ENCODE measurements at places on chromosomes 6 and 20.

DNA sequence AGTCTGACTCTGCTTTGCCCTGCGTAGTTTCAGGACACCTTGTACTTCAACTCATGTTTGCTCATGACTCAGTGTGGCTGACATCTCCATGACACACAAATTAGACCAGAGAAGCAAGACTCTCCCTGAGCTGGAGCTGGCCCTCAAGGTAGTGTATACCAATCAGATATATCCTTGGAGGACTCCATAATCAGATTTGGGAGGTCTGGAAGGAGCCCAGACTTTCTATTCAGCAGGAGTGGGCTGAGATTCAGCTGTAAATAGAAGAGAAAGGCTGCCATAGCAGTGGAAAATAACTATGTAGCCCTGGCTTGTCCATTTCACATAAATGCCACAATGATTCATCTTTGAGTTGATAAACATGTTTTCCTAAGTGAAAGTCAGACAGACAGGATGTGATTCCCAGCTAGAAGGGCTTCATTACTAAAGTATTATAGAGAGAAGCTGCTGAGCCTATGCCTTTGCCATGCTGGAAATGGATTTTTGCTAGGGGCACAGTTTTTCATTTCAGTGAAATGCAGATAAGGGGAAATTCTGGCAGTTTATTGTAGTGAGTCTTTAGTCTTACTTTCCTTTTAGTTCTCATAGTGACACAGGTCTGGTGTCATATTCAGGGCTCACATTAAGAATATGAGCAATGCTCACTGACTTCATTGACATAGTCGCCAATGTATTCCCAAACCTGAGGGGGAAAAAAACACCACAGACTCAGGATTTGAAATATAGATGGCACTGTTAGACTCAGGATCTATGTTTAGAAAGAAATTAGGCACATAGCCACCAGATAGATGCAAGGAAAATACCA is 95.3 kb downstream of the CLVS2 start:
- no peak for DNase-seq

GRCh38 chr6:149317644-149318571 is at the start of gene TAB2:
Gene TAB2 (plus strand): TSS chr6:149317712. CDS start chr6:149369998, 52,286 bp downstream.
- no peak for DNase-seq

DNA sequence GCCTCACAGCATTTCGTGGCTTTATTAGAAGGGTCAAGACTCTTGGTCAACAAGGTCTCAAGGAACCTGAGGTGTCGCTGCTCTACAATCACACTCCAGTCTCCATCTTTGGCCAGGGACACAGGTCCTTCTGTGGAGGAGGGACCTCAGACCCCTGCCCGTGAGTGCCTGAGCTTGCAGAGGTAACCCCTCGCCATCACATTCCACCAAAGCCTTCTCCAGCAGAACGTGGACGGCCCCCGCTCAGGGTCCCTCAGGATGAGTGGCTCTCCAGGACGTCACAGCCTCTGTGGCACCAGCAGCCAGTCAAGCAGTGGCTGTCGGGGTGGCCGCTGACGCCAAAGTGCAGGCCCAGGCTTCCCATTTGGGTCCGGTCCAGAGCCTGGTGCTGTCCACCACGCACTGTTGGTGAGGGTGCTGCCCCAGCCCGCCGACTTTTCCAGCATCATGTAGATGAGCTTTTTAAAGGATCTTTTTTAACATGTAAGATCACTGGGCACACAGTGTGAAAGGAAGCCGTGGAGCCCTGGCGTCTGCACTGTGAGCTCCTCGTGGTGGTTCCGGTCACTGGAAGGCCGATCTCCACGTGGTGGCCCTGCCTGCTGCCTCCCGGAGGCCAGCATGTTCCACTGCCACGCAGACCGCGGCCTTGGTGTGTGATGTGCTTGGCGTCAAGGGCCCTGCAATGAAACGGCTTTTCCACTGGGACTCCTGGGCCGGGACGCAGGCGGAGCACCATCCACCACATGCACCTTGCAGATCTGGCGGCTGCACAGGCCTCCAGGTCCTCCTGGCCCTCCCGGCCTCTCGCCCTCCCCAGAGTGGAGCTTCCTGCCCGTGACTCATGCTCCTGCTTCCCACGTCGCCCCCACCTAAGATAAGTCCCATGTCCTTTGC is 8.3 kb upstream of the KIF25 start:
- no peak for DNase-seq

- DNase-seq, result no peak
Observed at GRCh38 chr6:11865680-11866300, 87.2 kb upstream of the ADTRP start.

DNA sequence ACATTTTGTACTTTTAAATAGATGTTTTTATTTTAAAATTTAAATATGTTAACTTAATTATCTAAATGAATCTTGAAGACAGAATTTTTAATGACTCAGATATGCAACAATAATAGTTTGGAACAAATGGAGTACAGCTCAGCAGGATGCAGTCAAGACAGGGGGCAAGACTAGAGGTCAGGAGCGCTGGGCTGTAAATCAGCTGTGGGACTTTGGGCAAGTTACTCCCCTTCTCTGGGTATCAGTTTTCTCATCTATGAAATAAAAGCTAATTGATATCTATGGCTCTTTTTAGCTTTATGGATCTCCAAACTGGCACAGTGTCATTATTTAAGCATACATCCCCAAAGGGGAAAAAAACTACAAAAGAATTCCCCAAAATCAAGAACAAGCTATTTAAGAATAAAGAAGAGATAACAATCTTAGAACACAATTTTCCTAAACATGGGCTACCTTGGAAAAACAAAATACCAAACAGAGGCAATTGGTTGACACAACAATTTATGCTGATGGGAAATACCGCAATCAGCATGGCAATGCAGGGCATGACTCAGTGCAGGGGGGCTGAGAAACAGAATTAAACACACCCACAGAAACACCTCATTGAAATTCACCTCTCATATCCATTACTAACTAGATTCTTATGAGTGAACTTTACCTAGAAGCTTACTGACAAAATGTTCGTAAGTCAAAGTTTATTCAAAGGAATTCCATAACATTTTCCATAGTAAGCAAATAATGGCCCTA is 188.2 kb downstream of the SIM1 start:
- DNase-seq, result no peak

- DNase-seq, result no peak
Observed at GRCh38 chr6:2799936-2800527, 34.8 kb downstream of the WRNIP1 start.

DNA sequence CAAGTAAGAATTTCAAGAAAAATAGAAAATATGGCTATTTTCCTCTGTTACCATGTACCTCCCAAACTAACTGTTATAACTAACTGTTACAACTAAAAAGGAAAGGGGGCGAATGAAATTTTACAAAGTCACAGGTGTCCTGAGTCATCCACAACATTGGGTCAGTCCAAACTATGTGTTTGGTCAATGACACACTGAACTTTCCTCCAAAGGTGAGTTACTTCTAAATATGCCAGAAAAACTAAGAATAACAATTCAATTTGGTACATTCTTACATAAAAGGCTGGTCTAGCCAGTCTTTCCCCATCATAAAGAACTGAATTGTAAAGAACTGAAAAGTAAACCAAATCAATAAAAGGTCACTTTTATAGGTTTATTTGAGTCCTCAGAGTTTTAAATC is 44.3 kb downstream of the ILRUN start:
- no peak for DNase-seq

- no peak for DNase-seq
Observed at GRCh38 chr6:130671577-130671976, 155.6 kb upstream of the SMLR1 start.

- DNase-seq, result no peak
Observed at GRCh38 chr20:15333170-15333569, 995.8 kb upstream of the FLRT3 start.

DNA sequence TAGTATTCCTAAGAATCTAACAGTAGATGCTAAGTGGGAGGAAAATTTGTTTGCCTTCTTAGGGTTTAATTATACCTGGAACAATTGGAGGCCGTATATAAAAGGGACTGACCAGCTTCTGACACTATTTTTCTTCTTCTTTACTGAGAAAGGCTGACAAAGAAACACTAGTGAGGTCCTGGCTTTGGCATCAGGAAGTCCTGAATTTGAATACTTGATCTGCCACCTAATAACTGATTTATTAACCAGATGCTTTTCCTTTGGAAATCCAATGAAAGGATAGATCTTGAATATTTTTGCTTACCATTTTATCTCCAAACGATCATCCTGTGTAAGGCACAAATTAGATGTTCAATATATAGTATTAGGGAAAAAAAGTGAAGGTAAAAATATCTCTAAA is 382.5 kb downstream of the CENPW start:
- DNase-seq, result no peak

DNA sequence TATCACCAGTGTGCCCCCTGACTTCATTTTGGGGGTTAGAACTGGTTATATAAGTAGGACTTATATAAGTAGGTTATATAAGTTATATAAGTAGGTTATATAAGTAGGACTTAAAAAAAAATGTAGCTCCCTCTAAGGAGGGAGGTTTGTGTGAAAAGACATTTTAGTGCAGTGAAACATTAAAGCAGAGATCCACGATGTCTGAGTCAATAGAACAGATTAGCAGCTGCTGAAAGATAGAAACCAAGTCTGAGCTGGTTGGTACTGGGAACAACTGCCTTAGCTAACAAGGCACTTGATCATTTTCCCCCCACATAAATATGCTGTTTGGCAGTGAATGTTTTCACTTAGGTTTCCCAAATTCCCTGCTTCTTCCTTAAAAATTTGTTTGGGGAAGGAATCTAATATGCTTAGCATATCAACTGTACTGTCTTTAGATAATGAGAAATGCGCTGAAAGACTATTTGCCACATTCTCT is 2.1 kb upstream of the RPS12 start:
- no peak for DNase-seq

DNA sequence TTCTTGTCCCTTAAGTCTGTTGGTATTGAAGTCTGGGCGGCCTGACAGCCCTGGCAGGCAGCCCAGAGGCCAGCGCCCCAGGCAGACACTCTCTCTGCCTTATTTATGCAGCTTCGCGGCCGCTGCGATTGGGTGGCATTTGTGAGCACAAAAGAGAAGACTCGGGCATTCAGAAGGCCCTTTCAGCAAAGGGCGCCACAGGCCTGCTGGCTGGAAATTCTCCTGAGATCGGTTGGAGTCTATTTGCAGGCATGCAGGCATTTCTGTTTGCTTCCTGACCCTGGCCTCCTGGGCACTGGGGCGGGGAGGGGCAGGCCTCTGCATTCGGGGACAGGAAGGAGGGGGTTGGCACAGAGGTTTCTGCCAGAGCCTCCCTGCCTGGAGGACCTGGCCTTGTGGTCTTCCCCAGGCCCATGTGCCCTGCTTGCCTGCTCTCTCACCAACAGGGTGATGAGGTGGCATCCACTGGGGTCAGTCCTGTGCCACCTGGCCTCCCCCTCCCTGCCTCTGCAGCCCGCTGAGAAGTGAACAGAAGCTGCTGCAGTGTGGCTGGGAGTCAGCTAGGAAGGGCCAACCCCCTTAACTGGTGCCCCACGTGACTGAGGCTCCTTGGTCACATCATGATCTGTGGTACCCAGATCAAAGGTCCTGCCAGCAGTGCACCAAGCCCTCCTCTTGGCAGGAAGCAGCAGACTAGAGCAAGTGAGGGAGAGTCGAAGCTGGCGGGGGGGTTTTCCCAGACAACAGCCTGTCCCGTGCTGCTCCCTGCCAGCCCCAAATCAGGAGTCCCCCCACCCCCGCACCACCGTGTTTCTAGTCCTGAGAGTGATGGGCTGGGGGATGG is 16.6 kb upstream of the CCDC167 start:
- DNase-seq, result peak; percentile 73

DNA sequence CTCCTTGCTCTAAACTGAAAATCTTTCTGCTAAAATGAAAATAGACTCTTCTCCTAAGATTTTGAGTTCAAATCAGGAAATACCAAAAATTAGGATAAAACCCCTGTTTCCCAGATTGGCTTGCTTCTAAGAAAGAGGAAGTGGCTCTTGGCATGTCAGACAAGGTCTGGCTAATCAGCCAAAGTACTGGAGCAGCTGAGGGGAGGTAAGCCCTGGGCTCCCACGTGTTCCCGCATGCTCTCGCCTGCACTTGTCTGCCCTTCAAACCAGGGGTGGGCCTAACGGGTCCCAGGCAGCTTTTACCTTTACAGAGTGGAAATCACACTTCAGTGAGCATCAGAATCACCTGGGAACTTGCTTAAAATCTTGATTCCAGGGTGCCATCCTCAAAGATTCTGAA is 43.2 kb upstream of the GABRR1 start:
- DNase-seq, result no peak

DNA sequence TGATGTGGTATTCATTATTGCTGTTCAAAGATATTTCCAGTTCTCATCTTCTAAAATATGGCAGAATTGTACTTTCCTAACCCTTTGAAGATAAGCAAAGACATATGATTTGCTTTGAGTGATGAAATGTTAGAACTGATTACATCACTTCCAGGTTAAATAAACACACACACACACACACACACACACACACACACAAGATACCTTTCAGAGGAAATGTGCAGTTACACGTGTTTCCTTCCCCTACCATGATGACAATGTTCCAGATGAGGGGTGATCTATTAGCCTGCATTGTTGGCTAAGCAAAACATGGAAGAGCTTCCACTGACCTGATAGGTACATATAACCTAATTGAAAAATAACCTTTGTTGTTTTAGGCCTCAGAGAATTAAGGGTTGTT is 11.7 kb upstream of the FRK start:
- DNase-seq, result no peak

DNA sequence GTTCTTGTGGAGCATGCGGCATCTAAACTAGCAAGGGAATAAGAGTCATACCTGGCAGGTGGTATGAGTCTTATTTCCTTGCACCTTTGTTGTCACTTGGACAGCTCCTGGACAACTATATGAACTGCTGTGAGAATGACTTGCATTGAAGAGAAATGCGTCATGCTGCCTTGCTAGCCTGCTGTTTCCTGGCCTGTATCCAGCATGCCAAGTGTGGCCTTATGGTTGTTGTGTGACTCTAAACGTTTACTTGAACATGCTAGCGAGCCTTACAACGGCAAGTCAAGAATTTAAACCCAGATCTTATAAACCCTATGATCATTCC is 90.4 kb downstream of the CEP162 start:
- DNase-seq, result no peak

GRCh38 chr20:46144432-46145025 is 26.4 kb downstream of the CD40 start:
- no peak for DNase-seq

- DNase-seq, result no peak
Observed at GRCh38 chr20:8803065-8803464, 265.8 kb upstream of the PLCB4 start.

- DNase-seq, result no peak
Observed at GRCh38 chr6:154960854-154961530, 34.1 kb upstream of the TIAM2 start.

DNA sequence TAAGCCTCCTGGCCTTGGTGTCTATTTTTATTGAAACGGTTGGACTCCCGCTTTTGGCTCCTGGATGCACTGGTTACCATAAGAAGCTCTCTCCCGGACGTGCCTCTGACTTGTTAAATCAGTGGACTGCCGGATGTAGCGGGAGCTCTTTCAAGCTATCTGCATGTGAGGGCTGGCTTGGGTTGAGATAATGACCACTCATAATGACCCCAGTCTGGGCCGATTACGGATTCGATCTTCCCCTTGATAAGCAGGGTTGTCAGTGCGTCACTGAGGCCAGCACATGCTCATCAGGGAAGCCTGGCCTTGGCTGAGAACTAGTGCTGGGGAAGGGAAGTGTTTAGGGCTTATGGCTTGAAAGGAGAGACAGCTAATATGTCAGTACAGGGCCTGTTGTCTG is 528.1 kb downstream of the CDH26 start:
- DNase-seq, result no peak

All from COLO829 (cell line).